Activated T-cell treated with anti-CD3 and anti-CD28 coated beads, Interleukin-2, amount 50 U/mL, for 48 hours (primary cell): ENCODE measurements at places on chromosomes 16 and 17.

- no peak for DNase-seq
Measured at GRCh38 chr17:62708587-62708986, 81.1 kb downstream of the MRC2 start.

DNA sequence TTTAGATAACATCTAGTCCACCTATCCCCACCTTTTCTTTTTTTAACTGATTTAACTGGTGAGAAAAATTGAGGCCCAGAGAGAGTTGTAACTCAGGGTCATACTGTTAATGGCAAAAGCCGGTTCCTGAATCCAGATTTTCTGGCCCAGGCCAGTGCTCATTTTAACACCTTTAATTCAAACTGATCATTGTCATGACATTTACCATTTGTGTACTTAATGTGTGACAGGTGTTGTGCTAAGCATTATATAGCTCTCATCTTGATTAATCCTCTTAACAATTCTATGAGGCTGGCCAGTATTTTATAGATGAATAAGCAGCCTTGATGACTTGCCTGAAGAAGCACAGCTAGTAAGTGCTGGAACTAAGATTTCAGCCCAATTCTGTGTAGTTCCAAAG, 14.4 kb downstream of the RHOT1 start:
- no peak for DNase-seq

GRCh38 chr17:8785547-8786413, 13.4 kb downstream of the MFSD6L start:
- peak; percentile 81 for DNase-seq

DNA sequence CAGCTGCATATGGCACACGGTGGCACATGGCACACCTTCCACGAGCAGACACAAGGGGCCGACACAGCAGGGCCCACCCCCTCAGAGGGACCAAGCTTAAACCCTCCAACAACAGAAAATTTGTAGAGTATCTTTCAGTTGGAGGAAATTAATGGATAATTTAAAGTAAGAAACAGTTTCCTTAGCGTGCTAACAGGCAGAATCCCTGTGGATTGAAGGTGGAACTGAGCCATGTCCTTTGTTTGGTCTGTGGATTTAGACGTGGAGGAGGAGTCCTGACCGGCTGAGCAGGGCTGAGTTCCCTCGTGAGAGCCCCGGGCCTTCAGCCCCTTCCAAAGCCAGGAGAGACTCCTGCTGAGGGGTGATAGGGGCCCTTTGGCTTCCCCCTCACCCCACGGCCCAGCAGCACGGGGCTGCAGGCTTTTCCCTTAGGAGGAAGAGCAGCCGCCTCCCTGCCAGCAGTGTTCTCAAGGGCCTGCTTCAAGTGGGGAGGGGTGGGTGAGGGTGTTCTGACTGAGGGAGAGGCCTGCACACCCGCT, 1.4 kb upstream of the CYB561 start:
- no peak for DNase-seq

- DNase-seq = peak; percentile 54
Measured at GRCh38 chr17:36602030-36602748, 806 bp downstream of the MRM1 start.

GRCh38 chr17:35052780-35053179, 10.7 kb downstream of the RFFL start:
- DNase-seq = no peak

- DNase-seq = peak; percentile 66
Measured at GRCh38 chr17:412211-413015, 59.8 kb upstream of the RPH3AL start.

DNA sequence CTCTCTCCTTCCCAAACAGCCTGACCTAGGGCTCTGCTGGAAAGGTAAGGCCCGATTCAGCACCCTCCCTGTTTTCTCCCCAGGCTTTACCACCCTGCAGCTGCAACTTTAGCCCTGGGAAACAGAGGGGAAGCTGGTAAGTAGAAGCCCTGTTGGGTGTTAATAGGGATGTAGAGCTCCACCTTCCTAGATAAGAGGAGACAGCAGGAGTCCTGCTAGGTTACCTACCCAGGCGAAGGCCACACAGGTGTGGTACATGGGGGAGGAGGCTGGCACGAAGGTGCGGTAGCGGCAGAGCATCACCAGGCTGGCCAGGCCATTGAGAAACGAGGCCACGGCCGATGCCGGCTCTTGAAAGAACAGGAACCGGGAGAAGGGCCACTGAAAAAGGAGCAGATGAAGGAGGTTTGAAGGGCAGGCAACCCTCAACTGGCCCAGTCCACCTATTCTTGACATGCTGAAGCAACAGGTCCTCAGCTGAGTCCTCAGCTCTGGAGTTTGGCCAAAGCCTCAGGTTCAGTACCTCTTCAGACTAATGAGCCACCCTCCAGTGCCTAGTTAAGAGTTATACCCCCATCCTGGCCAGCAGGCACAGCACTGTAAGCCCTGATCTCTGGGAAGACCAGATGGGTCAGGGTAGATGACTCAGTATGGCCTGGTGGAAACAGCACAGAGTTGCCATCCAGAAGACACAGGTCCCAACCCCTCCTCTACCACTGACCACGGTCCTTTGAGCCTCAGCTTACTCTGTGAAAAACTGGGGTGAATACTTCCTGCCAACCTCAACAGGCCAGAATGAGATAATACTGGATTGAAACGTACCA, 3.3 kb downstream of the PGAP3 start:
- DNase-seq = no peak

- peak; percentile 43 for DNase-seq
Measured at GRCh38 chr17:21039839-21040575, 2.8 kb downstream of the USP22 start.
